ENCODE measurements at places on chromosomes 5 and 9. TPM values are rescaled to one million over a fixed set of nuclear protein-coding genes. Genes with fewer than 3 reads are reported as not detected.

TRAF2 gene
- total RNA-seq = 11.9 TPM

ZNF462 gene
- total RNA-seq = 16.8 TPM

TLE1 gene
- 28.3 TPM for total RNA-seq

ADAMTSL1 gene
- 1.0 TPM for total RNA-seq

PCDHB12 gene
- 0.08 TPM for total RNA-seq

NXNL2 gene
- total RNA-seq = not detected

SLC23A1 gene
- not detected for total RNA-seq

TMEM215 gene
- total RNA-seq = not detected

ADAMTS16 gene
- total RNA-seq = 0.52 TPM

ISL1 gene
- total RNA-seq = not detected

TPM2 gene
- total RNA-seq = 464 TPM

LHX3 gene
- total RNA-seq = not detected

Measured in epithelial cell of alveolus of lung (primary cell).